Activated CD4-positive, CD25-positive, alpha-beta regulatory T cell treated with anti-CD3 and anti-CD28 coated beads, Interleukin-2, amount 50 U/mL, for 24 hours (primary cell): ENCODE measurements at places on chromosomes 13 and 19.
A peak's percentile ranks its signal among the peaks of the same experiment; 100 is the strongest.

DNA sequence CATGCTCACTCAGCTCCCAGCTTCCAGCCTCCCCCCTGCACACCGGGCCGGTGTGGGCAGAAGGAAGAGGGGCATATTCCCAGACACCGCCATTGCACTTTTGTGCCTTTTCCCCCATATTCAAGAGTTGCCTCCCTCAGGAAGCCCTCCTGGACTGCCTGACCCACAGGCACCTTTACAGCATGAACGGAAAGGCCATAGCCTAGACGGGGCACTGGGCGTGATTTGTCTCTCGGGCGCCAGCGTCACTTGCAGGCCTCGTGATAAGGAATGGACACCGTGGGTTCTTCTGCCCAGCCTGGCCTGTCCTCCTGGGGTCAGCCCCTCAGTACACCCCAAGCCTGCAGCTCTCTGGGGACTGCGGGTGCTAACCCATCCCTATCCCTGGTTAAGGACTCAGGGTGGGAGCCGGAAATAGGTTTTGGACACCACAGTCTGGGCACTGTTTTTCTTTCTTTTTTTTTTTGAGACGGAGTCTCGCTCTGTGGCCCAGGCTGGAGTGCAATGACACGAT lies 933 bp upstream of the UQCR11 start:
- no peak for ATAC-seq

DNA sequence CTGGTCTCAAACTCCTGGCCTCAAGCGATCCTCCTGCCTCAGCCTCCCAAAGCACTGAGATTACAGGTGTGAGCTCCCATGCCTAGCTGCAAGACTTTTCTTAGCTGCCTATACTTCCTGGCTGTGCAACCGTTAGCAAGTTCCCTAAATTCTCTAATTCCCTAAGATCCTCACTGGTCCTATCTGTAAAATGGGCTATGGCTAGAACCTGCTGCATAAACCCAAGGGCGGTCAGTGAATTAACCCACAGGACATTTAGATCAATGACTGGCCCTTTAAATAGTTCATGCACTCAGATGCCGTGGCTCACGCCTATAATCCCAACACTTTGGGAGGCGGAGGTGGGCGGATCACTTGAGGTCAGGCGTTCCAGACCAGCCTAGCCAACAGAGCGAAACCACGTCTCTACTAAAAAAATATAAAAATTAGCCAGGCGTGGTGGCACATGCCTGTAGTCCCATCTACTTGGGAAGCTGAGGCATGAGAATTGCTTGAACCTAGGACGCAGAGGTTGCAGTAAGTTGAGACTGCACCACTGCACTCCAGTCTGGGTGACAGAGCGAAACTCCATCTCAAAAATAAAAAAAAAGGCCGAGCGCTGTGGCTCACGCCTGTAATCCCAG lies 4.1 kb upstream of the C19orf53 start:
- no peak for ATAC-seq

- ATAC-seq, result no peak
Observed at GRCh38 chr19:46159418-46160232, 11.6 kb downstream of the IGFL2 start.

- ATAC-seq, result no peak
Observed at GRCh38 chr13:50370303-50370950, 355.2 kb downstream of the KCNRG start.

DNA sequence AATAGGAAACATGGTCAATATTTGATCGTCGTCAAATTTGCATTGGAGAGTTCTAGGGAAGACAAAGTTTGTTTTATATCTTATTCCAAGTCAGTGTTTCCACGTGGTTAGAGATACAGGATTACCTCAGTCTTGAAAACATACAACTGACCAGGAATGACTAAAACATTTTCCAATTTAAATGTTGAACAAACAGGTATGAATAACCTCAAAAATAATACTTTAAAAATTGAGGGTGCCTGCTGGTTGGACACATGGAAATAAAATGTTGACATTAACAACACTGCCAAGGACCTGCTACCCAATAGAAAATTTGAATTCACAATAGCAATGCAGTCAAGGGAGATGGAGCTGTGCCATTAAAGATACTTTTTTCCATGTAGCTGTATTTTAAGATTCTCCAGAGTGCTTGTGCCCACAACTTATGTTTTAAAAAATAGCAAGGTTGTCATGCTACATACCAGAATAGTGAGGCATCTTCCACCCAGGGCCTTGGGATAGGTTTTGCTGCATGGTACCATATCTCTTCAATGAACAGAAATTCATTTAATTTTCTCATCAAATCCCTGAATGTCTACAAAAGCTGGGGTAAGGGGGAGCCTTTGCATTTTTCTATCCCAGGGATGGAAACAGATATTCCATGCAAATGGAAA lies 260.8 kb downstream of the EFNB2 start:
- ATAC-seq, result no peak

DNA sequence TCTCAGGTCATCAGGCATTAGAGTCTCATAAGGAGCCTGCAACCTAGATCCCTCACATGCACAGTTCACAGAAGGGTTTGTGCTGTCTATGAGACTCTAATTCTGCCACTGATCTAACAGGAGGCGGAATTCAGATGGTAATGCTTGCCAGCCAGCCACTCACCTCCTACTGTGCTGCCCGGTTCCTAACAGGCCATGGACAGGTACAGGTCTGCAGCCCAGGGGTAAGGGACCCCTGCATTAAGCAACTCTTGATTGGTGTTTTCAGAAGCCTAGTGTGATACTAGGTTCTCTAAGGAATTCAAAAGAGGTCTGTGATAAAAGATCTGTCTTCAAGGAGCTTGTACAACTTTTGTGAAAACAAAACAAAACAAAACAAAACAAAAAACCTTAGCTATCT lies 31.1 kb downstream of the CAB39L start:
- no peak for ATAC-seq

DNA sequence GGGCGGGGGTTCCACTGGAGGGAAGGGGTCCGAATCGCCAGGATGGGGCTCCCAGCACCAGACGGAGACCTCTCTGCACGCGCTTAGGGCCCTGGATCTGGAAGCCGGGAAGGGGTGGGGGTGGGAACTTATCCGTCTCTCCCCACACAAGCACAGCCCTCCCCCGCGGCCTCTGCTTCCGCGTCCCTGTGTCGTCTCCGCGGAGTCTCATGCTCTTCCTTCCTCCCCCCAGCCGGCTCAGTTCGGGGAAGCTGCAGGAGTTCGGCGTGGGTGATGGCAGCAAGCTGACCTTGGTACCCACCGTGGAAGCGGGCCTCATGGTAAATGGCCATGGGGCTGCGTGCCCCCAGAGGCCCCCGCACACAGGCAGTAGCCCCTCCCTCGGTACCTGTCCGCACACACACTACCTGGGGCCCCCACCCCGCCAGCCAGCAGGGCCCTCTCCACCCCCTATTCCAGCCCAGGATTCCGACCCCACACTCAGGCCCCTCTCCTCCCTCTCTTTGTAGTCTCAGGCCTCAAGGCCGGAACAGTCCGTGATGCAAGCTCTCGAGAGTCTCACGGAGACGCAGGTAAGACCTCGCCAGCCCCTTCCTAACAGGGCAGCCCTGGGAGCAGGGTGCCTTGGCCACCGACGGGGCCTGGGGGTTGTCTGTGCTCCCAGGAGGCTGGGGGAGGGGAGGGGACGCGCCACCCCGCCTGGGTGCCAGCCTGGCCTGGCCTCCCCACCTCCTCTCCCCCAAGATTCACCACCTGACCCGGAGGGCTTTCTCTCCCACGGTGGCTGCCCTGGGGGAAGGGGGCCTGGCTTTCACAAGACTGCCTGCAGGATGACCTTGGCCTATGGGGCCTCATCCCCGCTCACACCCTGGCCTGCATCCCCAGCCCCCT lies 3.2 kb downstream of the MIDN start:
- no peak for ATAC-seq

DNA sequence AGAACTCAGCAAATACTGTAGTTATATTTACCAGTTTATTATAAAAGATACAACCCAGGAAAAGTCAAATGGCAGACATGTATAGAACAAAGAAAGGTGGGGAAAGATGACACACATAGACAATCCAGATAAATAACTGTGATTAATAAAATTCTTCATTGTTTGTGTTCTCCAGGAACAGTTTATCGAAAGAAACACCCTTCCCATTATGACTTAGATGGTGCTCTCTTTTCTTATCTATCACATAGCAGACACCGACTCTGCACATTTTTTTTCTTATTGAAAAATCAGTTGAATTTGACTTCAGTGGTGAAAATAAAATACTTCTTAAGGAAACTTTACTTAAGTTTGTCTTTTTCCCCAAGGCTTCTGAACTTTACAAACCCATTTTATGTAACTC lies 6.2 kb downstream of the ZNF708 start:
- ATAC-seq, result no peak

GRCh38 chr13:22915442-22916082 lies 265.2 kb upstream of the SGCG start:
- ATAC-seq, result peak; percentile 38

GRCh38 chr19:18304208-18304457 lies 18.7 kb downstream of the LSM4 start:
- peak; percentile 5 for ATAC-seq

GRCh38 chr13:37869756-37870488 lies at the start of gene TRPC4:
TRPC4 (minus strand) TSS chr13:37869772; CDS start chr13:37783333, 86,439 bp downstream.
- ATAC-seq, result no peak

DNA sequence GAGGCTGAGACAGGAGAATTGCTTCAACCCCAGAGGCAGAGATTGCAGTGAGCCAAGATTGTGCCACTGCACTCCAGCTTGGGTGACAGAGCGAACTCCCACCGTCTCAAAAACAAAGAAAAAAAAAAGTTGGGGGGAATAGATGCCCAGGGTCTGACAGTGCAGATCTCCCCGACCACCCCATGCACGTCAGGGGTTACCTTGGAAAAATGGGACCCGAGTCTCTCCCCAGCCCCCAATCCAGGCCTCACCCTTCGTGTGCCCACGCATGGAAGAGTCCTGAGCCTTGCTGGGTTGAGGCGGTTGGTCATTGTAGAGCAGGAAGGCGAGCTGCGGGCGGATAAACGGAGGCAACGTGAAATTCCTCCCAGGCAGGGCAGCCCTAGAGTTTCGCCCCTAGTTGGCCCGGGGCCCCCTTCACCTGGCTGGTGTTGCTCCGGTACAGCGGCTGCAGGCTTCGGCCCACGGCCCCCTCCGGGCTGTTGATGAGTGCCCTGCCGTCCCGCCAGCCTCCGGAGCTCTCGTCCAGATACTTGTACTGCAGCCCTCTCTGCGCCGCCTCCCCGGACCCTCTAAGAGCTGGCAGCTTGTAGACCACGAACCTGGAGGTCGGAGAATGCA lies 588 bp downstream of the DNASE2 start:
- no peak for ATAC-seq

GRCh38 chr19:2084993-2085720 lies 11.0 kb downstream of the MOB3A start:
- peak; percentile 78 for ATAC-seq

- no peak for ATAC-seq
Observed at GRCh38 chr13:106284358-106284757, 251.1 kb downstream of the EFNB2 start.

- no peak for ATAC-seq
Observed at GRCh38 chr13:30545320-30545719, 72.4 kb upstream of the USPL1 start.

GRCh38 chr19:30074096-30074495 lies 132.1 kb downstream of the URI1 start:
- no peak for ATAC-seq
